ENCODE measurements at places on chromosomes 6 and 20. TPM values are rescaled to one million over a fixed set of nuclear protein-coding genes. Genes with fewer than 3 reads are reported as not detected.
A peak's percentile ranks its signal among the peaks of the same experiment; 100 is the strongest.

DNA sequence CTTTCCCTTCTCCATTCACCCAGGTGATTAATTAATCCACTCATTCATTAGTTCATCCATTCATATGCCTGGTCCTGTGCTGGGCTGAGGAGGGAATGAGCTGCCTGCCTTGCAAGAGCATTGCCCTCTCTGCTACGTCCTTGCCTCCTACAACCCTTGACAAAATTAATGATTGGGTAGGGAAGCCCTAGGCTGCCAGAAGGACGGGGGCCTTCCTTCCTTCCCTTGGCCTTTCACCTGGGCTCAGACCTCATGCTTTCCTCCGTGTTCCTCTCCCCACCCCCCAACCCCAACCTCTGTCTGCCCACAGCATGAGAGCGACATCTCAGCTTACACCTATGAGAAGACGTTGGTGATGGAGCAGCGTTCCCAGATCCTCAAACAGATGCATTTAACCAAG lies 25.6 kb downstream of the SLC12A5 start:
- peaks cover 16% of the 10 kb centered on the region for H3K27me3 ChIP-seq
- H3K4me3 ChIP-seq, result no peak overlapping the region
- no peak overlapping the region for H3K27ac ChIP-seq
- H3K36me3 ChIP-seq, result no peaks in the 10 kb centered on the region

- H3K4me3 ChIP-seq, result no peak overlapping the region
- DNase-seq, result no peak
- no peaks in the 10 kb centered on the region for H3K36me3 ChIP-seq
- H3K27me3 ChIP-seq, result peaks cover 58% of the 10 kb centered on the region
These were observed 183.3 kb upstream of the PDE10A start for GRCh38 chr6:165846123-165846966.

DNA sequence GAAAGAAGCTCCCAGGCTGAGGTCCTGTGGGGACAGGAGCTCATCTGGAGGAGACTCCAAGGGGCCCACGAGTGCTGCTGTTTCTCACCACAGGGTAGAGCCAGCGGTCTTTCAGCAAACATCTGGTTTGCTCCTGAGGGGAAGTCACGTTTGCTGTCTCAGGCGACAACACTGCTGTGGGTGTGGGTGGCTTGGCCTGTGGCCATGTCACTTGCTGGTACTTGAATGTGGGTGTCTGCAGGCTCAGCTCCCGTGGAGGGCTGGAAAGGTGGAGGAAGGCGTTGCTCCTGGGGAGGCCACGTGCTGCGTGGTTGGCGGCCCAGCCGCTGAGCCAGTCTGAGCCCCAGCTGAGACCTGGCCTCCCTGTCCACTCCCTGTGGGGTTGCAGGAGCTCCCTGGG lies 52.8 kb upstream of the MPC1 start:
- H3K27me3 ChIP-seq, result no peaks in the 10 kb centered on the region
- no peak overlapping the region for H3K27ac ChIP-seq
- H3K4me3 ChIP-seq, result no peak overlapping the region
- peak; percentile 67 for DNase-seq
- H3K4me1 ChIP-seq, result peaks cover 24% of the 10 kb centered on the region

DNA sequence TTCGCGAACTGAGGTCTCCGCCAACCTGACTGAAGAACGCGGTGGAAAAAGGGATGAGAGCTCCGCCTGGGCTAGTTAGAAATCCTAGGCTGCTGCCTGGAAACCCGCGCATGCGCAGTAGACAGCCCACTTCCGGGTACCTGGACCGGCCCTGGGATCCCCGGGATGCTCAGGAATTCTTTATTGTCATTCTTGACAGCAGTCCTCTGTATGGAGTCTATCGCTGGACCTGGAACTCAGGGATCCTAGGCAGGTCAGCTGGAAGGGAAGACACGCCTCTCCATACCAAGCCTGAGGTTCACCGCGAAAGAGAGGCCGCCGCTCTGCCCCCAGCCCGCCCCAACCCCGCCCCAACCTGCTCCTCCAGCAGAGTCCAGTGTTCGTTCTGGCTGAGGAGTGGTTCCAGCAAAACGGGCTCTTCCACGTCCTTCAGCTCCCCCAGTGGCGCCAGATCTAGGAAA lies 1379.2 kb upstream of the DEFB115 start:
- DNase-seq, result peak; percentile 25
- no peaks in the 10 kb centered on the region for H3K4me1 ChIP-seq
- H3K27me3 ChIP-seq, result no peaks in the 10 kb centered on the region
- no peaks in the 10 kb centered on the region for H3K36me3 ChIP-seq

- H3K36me3 ChIP-seq, result no peaks in the 10 kb centered on the region
- no peak overlapping the region for H3K4me3 ChIP-seq
- no peaks in the 10 kb centered on the region for H3K4me1 ChIP-seq
- no peaks in the 10 kb centered on the region for H3K27me3 ChIP-seq
- no peak for DNase-seq
These were observed 23.0 kb upstream of the FKBP1A start for GRCh38 chr20:1415667-1416468.

DNA sequence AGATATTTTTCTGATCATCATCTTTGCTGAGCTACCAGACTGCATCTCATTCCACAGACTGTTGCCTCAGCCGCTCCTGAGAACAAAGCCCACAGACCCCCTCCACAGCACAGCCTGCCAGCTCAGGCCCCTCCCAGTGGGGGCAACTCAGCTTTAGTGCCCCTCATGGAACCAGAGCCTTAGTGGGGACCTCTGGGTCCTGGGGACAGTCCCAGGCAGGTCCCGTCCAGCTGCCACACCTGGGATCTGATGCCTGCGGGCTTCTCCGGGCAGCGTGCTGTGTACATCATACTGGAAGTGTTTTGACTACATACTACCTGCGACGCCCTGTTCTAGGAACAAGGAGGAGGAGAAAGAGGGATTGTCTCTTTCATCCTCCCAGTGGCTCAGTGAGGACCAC lies 38.3 kb upstream of the QKI start:
- H3K4me1 ChIP-seq, result no peaks in the 10 kb centered on the region
- no peaks in the 10 kb centered on the region for H3K36me3 ChIP-seq
- no peak for DNase-seq
- no peak overlapping the region for H3K27ac ChIP-seq
- no peak overlapping the region for H3K4me3 ChIP-seq
- no peaks in the 10 kb centered on the region for H3K27me3 ChIP-seq

DNA sequence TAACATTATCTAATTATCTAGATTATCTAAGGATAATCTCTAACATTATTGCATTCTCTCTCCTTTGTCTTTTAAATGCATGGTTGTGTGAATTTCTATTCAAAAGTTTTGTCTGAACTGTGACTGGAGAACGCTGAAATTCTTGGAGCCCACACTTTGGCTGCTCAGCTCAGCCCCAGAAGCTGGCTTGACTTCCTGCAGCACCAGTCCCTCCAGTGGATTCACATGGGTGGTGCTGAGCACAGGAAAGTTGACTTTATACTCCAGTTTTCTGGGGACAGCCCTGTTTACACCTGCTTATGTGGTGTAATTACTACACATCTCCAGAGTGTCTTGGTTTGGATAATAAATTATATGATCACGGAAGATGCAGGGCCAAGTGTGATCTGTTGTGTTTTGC lies 255.1 kb upstream of the NOX3 start:
- no peaks in the 10 kb centered on the region for H3K36me3 ChIP-seq
- no peak overlapping the region for H3K27ac ChIP-seq
- no peaks in the 10 kb centered on the region for H3K27me3 ChIP-seq
- DNase-seq, result no peak
- H3K4me3 ChIP-seq, result no peak overlapping the region

GRCh38 chr20:39009348-39009747 lies 47.2 kb downstream of the DHX35 start:
- H3K4me1 ChIP-seq, result peaks cover 13% of the 10 kb centered on the region
- H3K36me3 ChIP-seq, result peaks cover 54% of the 10 kb centered on the region
- H3K4me3 ChIP-seq, result no peak overlapping the region
- no peaks in the 10 kb centered on the region for H3K27me3 ChIP-seq
- no peak for DNase-seq

GRCh38 chr6:54320871-54321270 lies 12.6 kb downstream of the TINAG start:
- H3K4me3 ChIP-seq, result no peak overlapping the region
- no peaks in the 10 kb centered on the region for H3K4me1 ChIP-seq
- no peaks in the 10 kb centered on the region for H3K27me3 ChIP-seq
- H3K36me3 ChIP-seq, result no peaks in the 10 kb centered on the region

DNA sequence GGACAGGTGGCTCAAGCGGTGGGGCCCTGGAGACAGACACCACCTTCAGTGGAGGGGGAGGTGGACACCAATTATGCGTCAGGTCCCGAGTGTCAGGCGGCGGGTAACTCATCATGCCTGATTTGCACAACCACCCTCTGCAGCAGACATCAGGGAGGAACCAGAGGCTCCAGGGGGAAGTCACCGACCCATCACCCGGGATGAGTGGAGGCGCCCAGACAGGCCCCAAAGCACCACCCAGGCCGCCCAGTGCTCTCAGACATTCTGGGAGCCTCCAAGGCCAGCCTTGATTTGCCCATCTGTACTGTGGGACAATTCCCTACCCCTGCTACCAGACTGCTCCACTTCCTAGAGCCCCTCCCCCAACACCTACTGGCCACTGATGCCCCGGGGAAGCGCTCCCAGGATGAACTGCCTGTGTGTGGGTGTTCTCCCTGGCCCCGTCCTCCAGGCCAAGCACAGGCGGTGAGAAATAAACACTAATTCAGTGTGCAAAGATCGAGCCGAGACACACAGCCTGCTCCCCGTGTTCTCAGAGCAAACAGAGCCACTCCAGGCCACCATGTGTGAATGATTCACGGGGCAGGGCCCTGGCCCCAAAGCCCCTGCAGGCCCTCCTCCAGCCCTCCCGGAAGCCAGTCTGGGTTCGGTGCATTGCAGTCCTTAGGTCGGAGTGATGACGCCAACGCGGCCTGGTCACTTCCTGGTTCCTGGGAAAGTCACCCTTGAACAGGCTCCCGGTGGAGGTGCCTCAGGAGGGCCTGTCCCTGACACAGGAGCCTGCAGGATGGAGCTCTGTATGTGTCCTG lies 107.2 kb downstream of the ASXL1 start:
- no peaks in the 10 kb centered on the region for H3K27me3 ChIP-seq
- H3K4me3 ChIP-seq, result no peak overlapping the region
- H3K27ac ChIP-seq, result no peak overlapping the region
- DNase-seq, result no peak
- peaks cover 37% of the 10 kb centered on the region for H3K36me3 ChIP-seq

DNA sequence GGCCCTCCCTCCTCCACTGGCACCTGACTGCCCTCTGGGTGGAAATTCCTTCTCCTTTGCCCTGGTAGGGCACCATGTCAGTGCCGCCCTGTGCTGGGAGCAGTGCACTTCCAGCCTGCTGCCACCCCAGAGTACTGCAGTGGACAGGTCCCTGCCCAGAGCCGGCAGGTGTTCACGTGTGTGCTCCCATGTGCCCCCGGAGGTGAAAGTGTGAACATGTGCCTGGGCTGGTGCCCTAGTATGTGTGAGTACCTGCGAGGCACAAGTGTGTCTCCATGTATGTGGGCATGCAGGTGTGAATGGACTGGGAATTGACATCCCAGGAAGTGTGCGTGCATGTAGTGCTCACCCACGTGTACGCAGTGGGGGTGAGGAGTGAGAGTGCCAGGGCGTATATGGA lies 29.4 kb downstream of the SDCBP2 start:
- DNase-seq, result peak; percentile 36
- peaks cover 15% of the 10 kb centered on the region for H3K36me3 ChIP-seq
- no peak overlapping the region for H3K4me3 ChIP-seq
- no peak overlapping the region for H3K27ac ChIP-seq
- peaks cover 20% of the 10 kb centered on the region for H3K4me1 ChIP-seq
- H3K27me3 ChIP-seq, result no peaks in the 10 kb centered on the region

DNA sequence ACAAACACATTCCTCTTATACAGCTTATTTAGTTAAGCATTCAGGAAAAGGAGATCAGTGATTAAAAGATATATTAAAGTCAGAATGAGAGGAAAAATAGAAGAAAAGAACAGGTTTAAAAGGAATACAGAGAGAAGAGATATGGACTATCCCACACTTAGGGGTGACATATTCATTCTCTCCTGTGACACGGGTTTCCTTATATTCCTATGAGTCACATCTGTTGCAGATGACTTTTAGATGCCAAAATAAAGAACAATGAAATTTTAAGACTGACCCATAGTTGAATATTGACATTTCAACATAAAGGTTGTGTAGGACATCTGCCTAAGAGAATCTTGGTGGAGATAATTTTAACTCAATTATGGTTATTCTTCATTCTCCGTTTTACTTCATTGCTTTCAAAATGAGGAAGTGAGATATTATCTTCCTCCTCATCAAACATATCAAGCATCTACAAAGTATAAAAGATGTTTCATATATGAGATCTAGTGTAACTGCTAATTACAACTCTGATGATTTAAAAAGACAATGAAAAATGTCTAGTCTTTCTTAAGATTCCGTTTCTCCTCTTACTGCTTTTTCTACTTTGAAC lies 1336.7 kb upstream of the CITED2 start:
- no peaks in the 10 kb centered on the region for H3K36me3 ChIP-seq
- no peak overlapping the region for H3K4me3 ChIP-seq
- H3K27ac ChIP-seq, result no peak overlapping the region
- no peaks in the 10 kb centered on the region for H3K4me1 ChIP-seq
- H3K27me3 ChIP-seq, result no peaks in the 10 kb centered on the region
- no peak for DNase-seq

GRCh38 chr6:131199568-131200272 lies 64.5 kb downstream of the AKAP7 start:
- no peaks in the 10 kb centered on the region for H3K27me3 ChIP-seq
- no peaks in the 10 kb centered on the region for H3K36me3 ChIP-seq
- peak overlapping the region; percentile 43 for H3K4me3 ChIP-seq
- peak; percentile 67 for DNase-seq

DNA sequence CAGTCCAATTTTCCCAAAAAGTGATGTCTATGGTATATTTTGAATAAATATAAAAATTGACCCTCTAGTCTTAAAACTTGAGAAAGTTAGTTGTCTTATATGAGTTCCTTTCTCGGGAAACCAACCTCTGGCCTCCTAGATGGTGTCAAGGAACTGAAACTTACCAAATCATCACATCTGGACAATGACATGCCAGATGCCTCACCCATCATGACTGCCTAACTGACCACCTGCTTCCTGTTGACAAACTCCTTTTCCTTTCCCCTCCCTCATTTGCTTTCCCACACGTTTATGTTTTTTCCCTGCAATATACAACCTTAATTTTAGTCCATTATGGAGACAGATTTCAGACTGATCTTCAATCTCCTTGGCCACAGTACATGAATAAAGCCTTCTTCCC lies 731.0 kb downstream of the EPHA7 start:
- no peak overlapping the region for H3K4me3 ChIP-seq
- no peak for DNase-seq
- no peaks in the 10 kb centered on the region for H3K36me3 ChIP-seq
- no peak overlapping the region for H3K27ac ChIP-seq
- no peaks in the 10 kb centered on the region for H3K27me3 ChIP-seq

GRCh38 chr6:163585932-163586437 lies 171.5 kb downstream of the QKI start:
- no peaks in the 10 kb centered on the region for H3K36me3 ChIP-seq
- H3K27me3 ChIP-seq, result no peaks in the 10 kb centered on the region
- no peak overlapping the region for H3K4me3 ChIP-seq
- no peak overlapping the region for H3K27ac ChIP-seq
- DNase-seq, result no peak
- no peaks in the 10 kb centered on the region for H3K4me1 ChIP-seq

UBD gene
- total RNA-seq, result not detected

CTSZ gene
- total RNA-seq, result 17.7 TPM

MUC21 gene
- not detected for total RNA-seq

PRPH2 gene
- 0.11 TPM for total RNA-seq

CLDN20 gene
- not detected for total RNA-seq
